Activated T-helper 1 cell treated with Interleukin-2 at 50 U/mL for 16 hours (primary cell): ENCODE measurements at places on chromosomes 7 and 10.

DNA sequence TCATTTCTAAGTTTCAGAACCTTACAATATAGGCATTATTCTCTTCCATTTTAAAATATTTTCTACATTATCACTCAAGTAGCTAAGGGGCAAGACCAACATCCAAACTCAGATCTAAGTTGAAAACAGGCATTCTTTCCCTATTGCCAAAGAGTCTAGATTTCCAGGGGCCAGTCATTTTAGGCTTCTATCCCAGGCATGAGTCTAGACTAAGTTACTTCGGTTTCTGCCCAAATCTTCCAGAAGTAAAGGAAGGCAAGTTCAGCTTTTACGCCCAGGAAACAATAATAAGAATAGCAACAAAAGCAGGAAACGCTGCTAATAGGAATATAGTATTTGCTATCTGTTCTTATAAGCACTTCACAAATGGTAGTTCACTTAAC, 189.9 kb downstream of the DGKI start:
- no peak for DNase-seq

- DNase-seq: no peak
These were observed 253.5 kb downstream of the MAGI2 start for GRCh38 chr7:79199961-79200360.

GRCh38 chr7:100679927-100680575, 6.5 kb downstream of the GNB2 start:
- DNase-seq: no peak

GRCh38 chr7:121752706-121753105, 120.3 kb upstream of the PTPRZ1 start:
- no peak for DNase-seq

DNA sequence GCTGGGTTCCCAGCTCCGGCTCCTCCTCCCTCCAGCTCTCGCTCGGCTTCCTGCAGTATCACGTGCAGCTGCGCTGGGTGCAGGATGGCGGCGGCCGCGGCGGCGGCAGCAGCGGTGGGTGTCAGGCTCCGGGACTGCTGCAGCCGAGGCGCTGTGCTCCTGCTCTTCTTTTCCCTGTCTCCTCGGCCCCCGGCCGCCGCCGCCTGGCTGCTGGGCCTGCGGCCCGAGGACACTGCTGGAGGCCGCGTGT, at the start of gene CNNM1:
Gene CNNM1, plus strand, starts transcription at position 53 of the 250 bp plus-strand sequence. Its CDS starts 32 bp downstream, at position 85.
- DNase-seq: no peak

DNA sequence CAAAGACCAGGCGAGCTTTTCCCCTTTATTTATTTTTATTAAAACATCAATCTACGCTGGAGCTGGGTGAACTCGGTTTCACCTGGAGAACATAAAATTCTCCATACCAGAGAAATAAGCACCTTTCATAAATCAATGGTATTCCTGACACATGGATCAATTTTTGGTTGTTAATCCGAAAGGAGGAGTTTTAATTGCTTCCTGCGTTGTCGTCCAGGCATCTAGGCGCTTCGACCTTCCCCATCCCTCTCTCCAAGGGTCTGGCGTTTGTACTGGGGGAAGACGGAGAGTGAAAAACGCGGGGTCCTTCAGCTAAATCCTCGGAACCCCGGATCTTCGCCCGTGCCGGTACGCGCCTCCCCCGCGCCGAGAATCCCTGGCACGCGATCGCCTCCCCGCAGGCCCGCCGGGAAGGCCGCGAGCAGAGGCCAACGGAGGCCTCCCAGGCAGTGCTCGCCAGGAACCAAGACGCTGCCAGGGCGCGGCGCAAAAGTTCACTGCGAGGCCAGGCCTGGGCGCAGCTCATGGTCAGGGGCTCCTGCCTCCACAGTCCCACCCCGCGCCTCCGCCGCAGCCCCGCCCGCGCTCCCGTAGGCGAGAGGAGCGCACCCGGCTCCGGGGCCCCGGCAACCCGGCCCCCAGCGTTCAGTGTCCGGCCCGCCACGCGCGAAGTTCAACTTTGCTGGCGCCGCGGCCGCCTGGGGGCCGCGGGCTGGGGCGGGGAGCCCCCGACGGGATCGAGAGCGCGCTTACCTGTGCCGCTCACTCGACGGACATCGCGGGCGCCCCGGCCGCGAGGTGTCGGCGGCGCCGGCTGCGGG, 8.3 kb upstream of the EBF3 start:
- no peak for DNase-seq

DNA sequence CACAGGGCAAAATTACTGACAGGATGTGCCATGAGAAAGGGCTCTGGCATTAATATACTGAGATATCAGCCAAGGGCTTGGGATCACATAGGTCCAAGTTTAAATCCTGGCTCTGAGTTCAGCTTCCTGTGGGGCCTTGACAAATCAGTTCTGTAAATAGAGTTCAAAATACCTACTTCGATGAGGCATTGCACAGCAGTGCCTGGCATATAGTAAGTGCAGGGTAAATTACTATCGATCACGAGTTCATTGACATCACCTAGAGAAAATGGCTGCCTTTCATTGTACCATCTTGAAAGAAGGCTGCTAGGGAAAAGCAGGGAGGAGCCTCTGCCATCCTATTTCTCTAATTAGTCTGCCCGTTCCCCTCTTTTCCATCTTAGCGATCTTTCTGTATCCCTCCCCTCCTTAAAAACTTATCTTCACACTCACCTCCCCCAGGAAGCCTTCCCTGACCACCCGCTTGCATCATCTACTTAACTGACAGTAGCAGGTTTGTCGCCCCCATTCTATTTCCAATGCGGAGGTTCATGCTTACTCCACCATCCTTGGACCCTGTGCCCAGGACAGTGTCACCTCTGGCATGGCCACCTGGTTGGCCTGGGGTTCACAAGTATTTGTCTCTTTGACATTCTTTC, 124.5 kb downstream of the C10orf105 start:
- DNase-seq: no peak

GRCh38 chr7:92731335-92732063, 104.9 kb downstream of the CDK6 start:
- DNase-seq: no peak

GRCh38 chr7:2873146-2873545, 29.0 kb upstream of the GNA12 start:
- no peak for DNase-seq

DNA sequence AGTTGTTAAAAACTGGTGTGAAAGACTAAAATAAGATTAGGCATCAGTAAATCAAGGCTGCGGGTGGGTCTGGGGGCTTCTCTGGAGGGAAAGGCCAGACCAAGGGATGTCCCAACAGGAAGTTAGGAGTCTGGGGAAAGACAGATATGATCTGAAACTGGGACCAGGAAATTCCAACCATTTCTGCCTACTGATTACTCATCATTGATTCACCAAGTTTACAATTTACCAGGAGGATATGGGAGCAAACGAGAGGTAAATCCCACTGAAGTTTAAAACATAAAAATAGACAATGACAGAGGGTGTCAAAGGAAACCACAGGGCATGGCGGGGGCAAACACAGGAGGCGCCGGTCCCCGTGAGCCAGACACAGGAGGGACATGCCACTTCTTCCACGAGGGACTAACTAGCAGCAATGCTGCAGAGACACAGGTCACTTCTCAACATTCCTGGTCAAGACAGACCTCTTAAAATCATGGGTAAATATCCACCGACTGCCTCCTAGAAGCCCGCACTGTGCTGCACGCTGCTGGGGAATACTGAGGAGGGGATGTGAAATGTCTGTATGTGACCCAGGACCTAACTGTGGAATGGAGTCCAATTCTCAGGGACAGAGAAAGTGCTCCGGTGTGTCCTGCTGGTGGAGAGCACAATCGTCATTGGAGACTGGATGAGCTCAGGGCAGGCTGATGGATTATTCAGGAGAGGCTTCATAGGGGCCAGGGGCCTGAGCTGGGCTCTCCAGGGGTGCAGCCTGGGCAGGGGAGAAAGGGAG, 153.4 kb upstream of the KLF14 start:
- no peak for DNase-seq

DNA sequence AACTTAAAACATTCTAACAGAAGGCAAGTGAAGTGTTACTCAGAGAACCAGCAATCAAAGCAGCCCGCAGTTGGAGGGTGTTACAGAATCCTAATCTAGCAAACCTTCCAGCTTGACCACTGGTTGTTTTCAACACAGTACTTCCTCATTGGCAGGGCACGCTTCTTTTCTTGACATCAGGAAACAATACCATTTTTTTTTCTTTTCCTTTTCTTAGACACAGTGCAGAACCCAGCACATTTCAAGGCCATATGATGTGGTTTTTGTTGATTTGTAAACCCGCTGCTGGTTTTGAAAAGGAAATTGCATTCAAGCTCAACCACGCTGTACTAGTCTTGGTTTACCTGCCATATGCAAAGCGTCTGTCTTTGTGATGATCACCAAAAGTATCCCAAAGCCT, 33.4 kb downstream of the RHOBTB1 start:
- no peak for DNase-seq

GRCh38 chr10:28925121-28925663, 247.9 kb downstream of the BAMBI start:
- DNase-seq: no peak

GRCh38 chr7:41735206-41735605, 32.3 kb upstream of the INHBA start:
- DNase-seq: no peak

DNA sequence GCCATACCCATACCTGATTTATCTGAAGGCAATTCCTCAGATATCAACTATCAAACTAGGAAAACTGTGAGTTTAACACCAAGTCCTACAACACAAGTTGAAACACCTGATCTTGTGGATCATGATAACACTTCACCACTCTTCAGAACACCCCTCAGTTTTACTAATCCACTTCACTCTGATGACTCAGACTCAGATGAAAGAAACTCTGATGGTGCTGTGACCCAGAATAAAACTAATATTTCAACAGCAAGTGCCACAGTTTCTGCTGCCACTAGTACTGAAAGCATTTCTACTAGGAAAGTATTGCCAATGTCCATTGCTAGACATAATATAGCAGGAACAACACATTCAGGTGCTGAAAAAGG, 69.0 kb upstream of the RSBN1L start:
- DNase-seq: no peak

DNA sequence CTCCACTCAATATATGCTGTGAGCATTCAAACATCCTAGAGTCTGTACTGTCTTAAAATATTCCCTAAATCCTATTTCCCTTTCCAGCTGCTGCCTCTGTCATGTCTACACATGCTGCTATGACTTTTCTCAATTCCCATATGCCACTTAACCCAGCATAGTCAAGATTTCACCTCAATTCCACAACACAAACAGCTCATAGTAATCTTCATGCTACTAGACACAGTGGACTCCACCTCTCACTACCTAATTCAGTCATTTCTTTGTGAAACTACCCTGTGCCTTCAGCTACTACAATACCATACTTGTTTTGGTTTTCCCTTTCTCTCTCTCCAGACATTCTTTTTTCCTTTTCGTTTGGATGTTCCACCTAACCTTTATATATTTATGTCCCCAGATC, 45.5 kb downstream of the GSAP start:
- DNase-seq: no peak
